DMS79 treated with DMSO at 0.1 percent for 48 hours (cell line): ENCODE measurements at places on chromosomes 5 and 9.

- DNase-seq: no peak
Measured at GRCh38 chr5:157370967-157371366, 89.0 kb upstream of the NIPAL4 start.

DNA sequence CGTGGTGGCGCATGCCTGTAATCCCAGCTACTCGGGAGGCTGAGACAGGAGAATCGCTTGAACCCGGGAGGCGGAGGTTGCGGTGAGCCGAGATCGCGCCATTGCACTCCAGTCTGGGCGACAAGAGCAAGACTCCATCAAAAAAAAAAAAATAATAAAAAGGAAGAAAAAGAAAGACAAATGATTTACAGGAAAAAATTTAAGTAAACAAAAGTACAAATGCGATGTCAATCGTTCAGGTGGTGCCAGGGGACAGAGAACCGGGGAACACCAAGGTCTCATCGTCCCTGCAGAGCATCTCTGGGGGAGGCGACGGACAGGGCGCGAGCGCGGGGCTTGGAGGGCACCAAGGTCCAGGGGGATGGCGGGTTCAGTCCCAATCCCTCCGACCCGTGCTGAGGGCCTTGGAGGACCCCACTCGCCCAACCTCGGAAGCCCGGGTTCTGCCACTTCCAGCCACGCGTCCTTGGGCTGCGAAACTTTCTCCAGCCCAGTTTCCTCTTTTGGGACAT is 607 bp upstream of the HNRNPAB start:
- DNase-seq: no peak

DNA sequence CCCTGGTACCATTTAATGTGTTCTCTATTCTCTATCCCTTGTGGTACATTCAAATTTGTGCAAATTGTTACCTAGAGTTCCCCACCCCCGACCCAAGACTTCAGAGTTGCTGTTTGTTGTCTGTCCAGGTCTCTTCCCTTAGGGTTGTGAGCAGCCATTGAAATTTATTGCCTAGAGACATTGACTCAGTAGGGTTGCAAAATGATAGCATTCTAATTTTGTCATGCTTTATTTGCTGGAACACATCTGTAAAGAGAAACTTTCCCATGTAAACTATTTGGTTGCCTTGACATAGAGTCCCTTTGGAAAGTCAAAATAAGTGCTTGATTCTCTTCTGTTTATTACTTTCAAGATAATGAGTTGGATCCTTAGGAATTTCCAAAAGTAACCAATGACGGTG is 91.7 kb upstream of the KLF9 start:
- no peak for DNase-seq

DNA sequence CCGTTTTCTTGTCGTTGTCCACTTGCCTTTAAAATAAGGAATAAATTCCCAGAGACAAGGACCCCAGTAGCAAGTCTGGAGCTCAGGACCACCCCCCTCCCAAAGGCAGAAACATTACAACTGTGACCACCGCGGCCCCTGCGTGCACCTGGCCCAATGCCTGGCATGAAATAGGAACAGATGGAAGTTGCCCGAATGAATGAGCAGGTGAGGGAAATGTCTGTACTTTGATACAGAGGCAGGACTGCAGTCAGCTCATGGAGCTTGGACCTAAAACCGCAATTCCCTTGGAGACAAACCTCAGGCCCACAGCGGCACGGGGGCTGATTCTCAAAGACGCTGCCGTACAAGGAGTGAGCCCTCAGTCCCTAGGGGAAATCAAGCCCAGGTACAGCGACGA is 55.3 kb upstream of the SARDH start:
- DNase-seq: no peak

GRCh38 chr5:121726991-121727390 is 124.7 kb upstream of the FTMT start:
- no peak for DNase-seq

- no peak for DNase-seq
Measured at GRCh38 chr5:51890435-51891116, 507.3 kb downstream of the ISL1 start.

GRCh38 chr5:89353837-89354551 is 471.0 kb upstream of the MEF2C start:
- no peak for DNase-seq

- DNase-seq: no peak
Measured at GRCh38 chr5:172925336-172925948, 33.8 kb upstream of the RPL26L1 start.

GRCh38 chr9:126781186-126782052 is 23.4 kb upstream of the ZBTB43 start:
- peak; percentile 82 for DNase-seq

DNA sequence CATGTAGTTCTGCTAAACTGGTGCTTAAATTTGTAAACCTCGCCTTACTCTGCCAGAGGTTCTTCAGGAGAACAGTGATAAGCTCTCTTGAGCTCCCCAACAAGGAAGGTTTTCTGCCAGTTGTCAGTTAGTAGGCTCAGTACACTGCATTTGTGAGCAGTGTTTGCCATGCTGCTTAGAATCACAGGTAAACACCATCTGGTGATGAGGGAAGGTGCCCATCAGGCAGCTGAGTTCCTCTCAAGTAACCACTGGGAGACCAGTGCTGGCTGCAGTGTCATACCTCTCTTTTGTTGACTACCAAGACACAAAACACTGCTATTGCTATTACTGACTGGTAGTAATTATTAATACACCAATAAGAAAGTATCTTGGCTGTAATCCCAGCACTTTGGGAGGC is 186.2 kb upstream of the OTULINL start:
- no peak for DNase-seq

GRCh38 chr5:61969347-61969746 is 336.7 kb upstream of the KIF2A start:
- DNase-seq: no peak
